Progenitor cell of endocrine pancreas (in vitro differentiated cells): ENCODE measurements at places on chromosomes 4 and X.
A peak's percentile ranks its signal among the peaks of the same experiment; 100 is the strongest.

DNA sequence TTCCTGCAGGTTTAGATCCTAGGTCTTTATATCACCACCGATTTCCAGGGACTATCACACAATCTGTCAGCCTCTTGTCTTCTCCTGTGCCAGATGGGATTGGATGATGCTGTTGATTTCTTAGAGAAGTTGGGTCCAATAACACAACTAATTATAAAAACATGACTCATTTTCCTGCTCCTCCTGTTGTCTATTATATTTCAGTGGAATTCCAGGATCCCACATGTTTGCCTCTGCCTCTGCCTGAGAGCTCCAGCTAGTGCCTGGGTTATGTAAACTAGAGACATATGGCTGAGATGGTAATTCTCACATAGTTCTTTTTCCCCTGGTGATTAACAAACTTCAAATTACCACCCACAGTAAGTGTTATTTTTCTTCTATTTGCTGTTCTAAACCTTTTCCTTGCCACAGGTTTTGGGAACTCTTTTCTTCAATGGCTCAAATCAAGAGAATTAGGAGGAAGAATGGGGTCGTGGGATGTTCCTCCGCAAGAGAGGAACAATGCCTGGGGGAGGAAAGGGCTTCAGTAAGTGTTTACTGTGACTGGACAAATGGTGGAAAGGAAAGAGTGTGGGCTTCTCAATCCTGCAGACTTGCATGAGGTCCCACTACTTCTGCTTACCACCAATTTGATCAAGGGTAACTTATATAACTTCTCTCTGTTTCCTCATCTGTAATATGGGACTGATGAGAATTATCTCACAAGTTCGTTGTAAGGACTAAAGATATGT is 3.4 kb upstream of the HOPX start:
- DNase-seq: no peak

- no peak for DNase-seq
Observed at GRCh38 chrX:9682456-9682855, 83.2 kb downstream of the GPR143 start.

GRCh38 chr4:109648266-109648996 is 54.8 kb downstream of the CASP6 start:
- DNase-seq: no peak

- no peak for DNase-seq
Observed at GRCh38 chrX:27186671-27187070, 276.5 kb downstream of the PPP4R3C start.

DNA sequence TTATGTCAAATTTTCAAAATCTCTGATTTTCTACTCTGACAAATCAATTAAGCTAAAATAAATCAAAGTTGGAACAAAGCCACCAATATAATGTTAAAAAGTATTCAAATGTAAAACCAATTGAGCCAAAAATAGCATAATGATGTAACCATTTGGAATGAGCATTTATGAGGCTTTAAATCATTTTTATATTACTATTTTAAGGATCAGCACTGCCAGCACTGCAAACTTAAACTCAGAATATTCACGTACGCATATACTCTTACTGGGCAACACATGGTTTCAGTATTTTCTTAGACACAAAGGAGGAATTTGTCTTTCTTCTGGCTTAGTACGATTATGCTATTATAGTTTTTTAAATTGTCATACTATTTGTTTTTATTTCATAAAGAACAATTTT is 52.2 kb downstream of the AFAP1 start:
- DNase-seq: no peak

GRCh38 chr4:72666910-72667309 is 97.9 kb upstream of the ADAMTS3 start:
- no peak for DNase-seq

GRCh38 chr4:177444911-177445736 is 2.9 kb upstream of the AGA start:
- no peak for DNase-seq

- DNase-seq: no peak
Observed at GRCh38 chrX:36575670-36576069, 432.5 kb upstream of the FAM47C start.

DNA sequence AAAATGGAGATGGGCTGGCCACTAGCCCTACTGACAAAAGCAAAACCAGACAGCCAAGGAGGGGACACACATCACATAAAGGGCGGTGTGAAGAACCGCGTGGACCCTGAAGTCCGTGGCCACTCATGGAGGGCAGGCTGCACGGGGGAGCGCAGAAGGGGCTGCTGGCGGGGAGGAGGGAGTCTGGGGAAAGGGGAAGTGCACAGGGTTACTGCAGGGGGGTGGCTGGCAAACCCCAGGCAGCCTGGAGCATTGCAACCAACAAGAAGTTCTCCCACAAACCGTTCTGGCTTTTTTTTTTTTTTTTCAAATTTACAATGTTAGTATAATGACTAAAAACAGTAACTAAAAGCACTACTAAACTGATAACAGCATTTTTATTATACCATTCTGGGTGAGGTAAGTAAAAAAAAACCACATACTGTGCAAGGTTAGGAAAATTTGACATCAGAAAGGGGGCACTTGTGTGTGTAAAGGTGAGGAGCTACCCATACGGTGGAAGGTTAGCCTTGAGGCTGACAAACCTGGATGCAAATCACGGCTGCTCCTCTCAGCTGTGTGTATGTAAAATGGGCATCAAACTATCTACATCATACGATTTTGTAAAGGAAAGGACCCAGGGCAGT is 87.1 kb downstream of the TSPAN5 start:
- DNase-seq: no peak

- DNase-seq: no peak
Observed at GRCh38 chrX:96692454-96692853, 7.8 kb downstream of the DIAPH2 start.

GRCh38 chrX:131791608-131792355 is 231.3 kb upstream of the STK26 start:
- no peak for DNase-seq

- no peak for DNase-seq
Observed at GRCh38 chr4:40322811-40323210, 12.3 kb upstream of the CHRNA9 start.

DNA sequence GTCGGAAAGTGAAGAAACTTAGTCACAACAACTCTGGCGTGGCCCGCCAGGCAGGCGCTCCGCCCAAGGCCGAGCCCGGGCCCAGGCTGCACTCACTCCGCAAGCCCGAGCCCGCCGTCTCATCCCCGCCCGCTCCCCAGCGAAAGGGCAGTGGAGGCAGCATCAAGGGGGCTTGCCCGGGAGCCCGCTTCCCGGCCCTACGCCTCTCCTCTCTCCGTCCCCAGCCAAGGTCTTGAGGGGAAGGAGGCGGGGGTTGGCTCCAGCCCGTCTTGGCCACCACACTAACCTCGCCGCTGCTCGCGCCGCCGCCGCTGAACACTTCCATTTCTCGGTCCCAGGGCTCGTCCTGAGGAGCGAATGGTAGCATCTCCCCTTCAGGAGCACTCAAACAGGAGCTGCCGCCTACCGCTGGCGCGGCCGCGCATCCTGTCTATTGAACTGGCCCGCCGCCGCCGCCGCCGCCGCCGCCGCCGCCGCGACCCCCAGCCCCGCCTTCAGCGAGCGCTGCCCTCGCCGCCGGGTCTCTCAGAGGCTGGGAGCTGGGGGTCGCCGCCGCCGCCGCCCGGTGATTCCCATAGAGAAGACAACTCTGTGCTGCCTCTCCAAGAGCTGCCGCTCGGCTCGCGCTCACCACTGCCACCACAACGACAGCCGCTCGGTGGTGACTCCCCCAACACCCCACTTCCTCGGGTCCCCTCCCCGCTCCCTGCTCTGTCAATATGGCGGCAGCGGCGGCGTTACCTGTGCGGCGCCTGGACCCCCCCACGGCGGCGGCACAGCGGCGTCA is at the start of gene RPS6KA6:
TSS of gene RPS6KA6 (minus strand) at position 667 of the 787 bp plus-strand sequence. CDS start at position 367, 300 bp downstream.
- DNase-seq: peak; percentile 14

GRCh38 chr4:1579901-1580691 is 104.0 kb downstream of the FAM53A start:
- DNase-seq: peak; percentile 38

DNA sequence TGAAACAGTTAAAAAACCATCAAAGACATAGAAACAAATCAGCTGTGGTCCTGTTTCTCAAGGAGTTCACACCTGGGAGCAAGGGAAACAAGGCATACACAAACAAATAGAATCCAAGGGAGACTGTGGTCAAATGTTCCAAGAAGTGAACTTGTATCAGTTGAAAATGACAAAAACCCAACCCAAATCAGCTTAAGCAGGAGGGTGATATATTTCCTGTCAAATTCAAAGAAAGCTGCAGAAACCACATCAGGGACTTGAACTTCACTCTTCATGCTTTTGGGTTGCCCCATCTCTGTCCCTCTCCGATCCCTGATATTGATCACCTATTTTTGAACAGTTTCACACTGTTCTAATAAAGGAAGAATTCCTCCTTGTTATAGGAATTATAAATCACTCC is 148.6 kb upstream of the FMR1 start:
- no peak for DNase-seq

DNA sequence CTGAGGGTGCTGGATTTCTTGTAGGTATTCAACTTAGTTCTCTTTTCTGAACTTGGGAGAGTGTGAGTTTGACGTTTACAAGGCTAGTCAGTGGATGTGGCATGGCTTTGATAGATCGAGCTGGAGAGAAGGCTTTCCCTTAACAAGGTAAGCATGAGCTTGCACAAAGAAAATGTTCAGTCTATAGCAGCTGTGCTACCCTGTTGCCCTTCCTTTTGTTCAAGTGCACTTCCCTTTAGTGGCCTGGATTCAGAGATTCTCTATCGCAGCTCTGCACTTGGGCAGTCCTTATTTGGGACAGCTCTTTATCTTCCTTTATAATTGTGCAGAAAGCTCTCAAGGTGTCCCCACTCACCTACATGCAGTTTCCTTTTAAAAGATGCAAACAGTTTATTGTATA is 198.0 kb downstream of the ARHGAP24 start:
- DNase-seq: no peak

DNA sequence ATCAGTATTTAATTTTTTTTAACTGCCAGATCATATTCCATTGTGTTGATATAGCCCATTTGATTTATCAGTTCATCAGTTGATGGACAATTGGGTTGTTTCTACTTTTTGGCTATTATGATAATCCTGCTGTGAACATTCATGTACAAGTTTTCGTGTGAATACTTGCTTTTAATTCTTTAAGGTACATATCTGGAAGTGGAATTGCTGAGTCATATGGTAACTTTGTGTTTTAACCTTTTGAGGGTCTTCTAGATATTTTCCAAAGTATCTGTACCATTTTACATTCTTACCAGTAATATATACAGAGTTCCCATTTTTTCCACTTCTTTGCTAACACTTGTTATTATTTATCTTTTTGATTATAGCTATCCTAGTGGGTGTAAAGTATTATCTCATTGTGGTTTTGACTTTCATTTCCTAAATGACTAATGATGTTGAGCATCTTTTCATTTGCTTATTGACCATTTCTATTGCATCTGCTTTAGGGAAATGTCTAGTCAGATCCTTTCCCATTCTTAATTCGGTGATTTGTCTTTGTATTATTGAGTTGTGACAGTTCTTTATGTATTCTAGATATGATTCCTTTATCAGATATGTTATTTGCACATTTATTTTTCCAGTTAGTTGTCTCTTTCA is 75.2 kb upstream of the NUDT6 start:
- no peak for DNase-seq

- DNase-seq: no peak
Observed at GRCh38 chr4:106364282-106364681, 4.3 kb downstream of the GIMD1 start.

DNA sequence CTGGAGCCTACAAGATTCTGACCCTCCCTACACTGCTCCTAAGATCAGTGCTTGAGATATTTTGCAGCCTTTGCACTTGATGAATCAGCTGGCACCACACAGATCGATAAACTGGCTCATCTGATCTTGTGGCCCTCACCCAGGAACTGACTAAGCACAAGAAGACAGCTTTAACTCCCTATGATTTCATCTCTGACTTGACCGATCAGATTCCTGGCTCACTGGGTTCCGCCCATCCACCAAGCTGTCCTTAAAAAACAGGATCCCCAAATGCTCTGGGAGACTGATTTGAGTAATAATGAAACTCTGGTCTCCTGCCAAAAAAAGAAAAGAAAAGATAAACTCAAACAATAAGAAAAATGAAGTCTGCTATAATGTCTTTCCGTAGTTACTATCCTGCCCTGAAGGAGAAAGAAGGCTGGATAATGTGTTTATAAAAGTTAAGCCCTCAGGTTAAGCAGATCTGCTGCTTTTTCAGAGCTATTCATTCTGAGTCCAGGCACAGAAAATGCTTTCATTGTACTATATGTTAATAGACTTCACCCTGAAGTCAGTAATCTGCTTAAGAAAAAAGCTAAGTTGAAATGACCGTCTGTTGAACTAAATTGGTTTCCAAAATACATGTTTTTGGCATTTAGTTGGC is 795.2 kb downstream of the TRIML1 start:
- no peak for DNase-seq
